ENCODE measurements at places on chromosomes 7 and 10.

DNA sequence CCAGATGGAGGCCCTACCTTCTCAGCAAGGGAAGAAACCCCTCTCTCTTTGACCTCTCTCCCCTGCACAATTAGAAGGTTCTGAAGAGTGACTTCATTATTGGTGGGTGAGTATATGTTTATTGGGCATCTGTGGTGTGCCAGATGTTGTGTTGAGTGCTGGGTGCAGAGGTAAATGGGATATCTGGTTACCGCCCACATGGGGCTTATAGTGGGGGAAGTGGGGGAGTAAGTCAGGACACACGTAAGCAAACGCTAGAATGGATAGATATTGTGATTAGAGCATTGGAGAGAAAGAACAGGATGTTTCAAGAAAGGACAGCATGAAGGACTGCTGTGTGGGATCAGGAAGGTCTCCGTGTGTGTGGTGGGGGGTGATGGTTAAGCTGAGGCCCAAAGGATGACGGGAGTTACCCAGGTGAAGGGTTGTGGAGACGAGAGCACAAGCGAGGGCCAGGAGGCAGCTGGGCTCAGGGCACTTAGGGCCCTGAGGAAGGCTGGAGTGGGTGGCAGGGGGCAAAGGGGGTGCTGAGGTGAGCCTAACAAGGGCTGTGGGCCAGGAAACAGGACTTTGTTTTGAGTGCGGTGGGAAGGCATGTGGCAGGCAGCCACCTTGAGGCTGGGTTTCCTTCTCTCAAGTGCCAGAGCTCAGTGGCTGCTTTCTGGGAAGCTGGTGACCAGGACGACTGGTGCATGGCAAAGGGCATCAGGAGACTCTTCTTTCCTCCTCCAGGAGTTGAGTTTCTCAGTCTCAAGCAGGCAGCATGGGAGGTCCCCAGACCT, 299.9 kb downstream of the RPS24 start:
- DNase-seq = no peak

DNA sequence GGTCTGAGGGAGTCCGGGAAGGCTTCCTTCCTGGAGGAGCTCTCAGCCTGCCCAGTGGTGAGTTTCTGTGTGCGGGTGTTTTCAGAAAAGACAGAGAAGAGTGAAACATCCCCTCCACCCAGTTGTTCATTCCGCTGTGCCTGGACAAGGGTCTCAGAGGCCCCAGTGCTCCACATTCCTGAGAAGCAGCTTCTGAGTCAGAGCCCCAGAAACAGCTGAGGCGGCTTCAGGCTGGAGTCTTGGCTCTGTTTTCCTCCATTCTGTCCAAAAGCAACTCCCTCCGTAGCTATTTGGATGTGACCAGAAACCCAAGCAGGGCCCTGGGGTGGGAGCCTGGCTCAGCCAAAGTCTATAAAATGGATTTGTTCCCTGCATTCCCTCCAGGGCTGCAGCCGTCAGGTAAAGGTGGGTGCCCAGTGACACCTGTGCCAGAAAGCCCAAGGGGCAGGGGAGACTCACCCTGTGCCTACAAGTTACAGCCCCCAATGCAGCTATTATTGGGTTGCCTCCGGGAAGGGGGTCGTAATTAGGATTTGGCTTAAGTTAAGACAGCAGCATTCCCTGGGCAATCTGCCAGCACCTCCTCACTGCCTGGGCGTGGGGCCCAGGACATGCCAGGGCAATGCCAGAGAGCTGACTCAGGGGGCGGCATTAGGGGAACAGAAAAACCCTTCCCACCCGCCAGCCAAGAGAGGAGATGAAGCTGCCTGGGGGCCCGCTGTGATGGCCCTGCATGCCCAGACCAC, 13.1 kb upstream of the CAMK2G start:
- no peak for DNase-seq

GRCh38 chr10:78617115-78617514, 451.7 kb upstream of the ZMIZ1 start:
- DNase-seq = no peak

DNA sequence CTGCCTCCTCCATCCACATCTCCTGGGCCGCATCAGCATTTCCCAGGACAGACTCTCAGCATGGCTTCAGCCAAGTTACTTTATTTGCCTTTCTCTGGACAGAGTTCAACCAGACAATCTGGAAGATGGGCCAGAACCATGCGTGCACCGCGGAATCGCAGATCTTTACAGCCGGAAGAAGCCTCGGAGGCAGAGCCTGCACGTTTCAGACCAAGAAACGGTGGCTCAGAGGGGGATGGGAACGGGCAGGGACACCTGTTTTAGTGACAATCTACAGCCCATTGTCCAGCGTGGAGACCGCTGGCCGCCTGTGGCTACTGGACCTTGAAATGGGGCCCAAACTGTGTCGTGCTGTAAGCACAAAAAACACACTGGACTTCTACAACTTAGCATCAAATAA, 3.5 kb downstream of the VIPR2 start:
- no peak for DNase-seq

DNA sequence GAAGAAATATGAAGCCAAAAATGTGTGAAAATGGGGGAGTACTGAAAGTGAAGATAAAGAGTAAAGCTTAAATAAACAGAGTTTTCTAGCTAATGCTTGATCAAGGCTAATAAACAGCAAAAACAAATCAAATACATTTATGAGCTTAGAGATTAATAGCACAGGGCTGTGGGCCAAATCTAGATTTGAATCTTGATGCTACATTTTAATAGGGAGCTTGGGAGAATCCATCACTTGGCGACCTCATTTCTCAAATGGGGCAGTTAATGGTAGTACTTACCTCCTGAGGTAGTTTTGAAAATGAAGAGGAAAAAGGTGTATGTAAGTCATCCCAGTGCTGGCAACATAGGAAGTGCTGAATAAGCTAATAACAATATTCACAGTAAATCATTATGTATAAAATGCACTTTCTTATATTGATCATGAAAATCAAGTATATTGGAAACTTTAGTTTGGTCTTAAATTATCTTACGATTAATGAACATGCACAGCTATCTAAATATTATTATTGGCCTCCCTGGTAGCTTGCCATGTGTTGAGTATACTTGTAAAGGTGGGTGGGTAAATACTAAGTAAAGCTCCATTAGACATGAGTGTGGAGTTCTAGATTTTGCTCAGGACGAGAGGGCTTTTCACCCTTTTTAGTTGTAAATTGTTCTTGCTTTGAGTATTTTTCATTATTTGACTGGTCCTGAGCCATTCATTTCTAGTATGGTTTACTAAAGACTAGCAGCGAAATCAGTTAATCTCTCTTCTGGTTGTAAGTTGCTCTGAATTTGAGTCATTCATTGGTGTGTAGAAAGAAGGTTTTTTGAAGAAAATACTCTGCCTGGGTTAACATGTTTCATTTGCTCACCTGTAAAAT, 5.1 kb downstream of the BICC1 start:
- no peak for DNase-seq

DNA sequence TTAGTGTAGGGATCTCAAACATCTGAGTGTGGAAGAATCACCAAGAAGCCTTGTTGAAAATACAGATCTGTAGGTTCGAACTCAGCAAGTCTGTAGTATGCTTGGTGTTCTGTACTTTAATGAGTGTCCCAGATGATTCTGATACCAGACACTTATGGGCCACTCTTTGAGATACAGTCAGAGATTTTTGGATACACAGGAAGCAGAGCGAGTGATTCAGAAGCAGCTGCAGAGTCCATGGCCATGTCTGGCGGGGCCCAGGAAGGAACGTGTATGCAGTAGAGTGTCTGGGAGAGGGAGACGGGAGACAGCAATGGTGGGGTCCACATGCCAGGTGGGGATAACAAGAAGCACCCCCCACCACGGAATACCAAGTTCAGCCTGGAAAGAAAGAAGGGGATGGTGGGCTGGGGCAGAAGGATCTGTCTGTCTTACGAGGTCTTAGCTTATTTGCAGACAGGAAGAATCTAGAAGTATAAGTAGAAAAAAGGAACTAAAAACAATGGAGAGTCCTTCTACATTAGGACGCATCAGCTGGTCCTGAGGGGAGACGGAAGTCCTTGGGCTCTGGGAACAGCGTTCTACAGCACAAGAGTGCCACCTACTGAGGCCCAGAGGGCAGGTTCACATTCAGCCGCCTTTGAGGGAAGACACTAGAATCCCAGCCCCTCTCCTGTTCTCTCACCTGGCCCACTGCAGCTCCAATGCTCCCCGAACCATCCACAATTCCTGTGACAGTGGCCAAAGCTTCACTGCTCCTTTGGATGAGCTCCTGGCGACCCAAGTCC, 55.4 kb downstream of the SLC37A3 start:
- DNase-seq = no peak

DNA sequence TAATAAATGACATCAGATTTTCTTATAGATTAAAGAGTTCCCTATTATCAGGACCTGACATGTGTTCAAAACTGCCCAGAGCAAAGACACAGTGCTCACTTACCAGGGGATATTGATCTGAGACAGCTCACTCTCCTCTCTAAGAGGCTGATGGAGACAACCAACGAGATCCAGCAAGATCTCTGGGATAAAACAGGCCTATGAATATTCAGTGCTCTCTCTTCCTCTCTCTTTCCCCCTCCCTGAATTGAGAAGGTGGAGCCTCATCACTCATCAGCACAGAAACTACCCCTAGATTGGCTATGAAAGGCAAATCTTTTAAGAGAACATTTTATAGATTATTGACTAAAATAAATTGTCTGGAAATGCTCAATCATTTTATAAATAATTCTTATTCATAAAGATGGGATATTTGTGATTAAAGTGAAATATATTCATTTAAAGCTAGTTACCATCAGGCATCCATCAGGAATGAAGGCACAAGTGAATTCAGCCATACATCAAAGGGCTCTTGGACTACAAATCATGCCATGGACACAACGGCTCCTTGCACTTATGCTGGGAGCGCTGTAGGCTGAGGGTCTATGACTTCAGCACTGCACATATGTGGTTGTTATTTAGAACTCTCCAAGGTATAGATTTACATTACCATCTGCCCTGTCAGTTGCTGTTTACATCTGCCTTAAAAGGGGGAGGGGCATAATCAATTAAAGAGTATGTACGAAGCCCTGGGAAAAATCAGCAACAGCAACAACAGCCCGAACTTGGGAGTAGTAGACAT, 3.4 kb upstream of the PPP1R17 start:
- DNase-seq = no peak

DNA sequence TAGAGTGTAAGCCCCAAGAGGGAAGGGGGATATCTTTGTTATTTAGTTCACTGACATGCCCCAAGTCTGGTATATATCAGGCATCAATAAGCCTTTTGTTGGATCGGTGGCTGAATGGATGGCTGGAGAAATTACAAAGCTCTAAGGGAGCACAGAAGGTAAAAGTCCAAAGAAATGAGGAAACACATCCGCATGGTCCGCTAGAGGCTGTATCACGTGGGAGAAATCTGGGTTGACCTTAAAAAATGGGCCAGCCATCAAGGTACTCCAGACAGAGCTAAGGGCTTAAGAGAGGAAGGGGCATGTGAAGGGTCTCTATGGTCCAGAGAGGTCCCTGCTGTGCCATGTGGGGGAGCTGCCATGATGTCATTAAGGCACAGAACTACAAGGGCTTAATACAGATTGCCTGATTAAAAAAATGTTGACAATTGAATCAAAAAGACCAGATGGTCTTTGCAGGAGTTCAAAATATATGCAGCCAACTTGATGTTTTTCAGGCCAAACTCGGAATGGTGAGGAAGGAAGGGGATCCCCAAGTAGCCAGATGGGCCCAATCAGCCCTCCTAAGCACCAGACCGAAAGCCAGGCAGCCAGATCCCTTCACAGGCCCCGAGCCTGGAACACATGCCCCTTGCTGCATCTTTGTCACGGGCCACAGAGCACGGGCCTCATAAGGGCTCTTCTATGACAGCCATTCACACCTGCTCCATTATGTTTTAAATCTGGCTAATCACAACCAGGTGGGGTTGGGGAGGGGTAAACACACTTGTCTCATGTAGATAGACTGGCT, 31.9 kb downstream of the SCRN1 start:
- no peak for DNase-seq

DNA sequence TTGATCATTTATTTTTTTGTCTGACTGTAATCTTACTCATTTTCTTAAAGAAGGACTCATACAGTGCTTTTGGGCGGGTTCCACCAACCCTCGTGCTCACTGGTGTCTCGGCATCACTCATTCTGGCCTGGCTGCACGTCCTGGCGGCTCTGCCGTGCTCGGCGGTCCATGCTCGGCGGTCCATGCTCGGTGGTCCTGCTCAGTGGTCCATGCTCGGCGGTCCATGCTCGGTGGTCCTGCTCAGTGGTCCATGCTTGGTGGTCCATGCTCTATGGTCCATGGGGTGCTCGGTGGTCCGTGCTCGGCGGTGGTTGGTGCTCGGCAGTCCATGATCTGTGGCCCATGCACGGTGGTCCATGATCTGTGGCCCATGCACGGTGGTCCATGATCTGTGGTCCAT, 72.5 kb downstream of the WDR37 start:
- DNase-seq = no peak

DNA sequence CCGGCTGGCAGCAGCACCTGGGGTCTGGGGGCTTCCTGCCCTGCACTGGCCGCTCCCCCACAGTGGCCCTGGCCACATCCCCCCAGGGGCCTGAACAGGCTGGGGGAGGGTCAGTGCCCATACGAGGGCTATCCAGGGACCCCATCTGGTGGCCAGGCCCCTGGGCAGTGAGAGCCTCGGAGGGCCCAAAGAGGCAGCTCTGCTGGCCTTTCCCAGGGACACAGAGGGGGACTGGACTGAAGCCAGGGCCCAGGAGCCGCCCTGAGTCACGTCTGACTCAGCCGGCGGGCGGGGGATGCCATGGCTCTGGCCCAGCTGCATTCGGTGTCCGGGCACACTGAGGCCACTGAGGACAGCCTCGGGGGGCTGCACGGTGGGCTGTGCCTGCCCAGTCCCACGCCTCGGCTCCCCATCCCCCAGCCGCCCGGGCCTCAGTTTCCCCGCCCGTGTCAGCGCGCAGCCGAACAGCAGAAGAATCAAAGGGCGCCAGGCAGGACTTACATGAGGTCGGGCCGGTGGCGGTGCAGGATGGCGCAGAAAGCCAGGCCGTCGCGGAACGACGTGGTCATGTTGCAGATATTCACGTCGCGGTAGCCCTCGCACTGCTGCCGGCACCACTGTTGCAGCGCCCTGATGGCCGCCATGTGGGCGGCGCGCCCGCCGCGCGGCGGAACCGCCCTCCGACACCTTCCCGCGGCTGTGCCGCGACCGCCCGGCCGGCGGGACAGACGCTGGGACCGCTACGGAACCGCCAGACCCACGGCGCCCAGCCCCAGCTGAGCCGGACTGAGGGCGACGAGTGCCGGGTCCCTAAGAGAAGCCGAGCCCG, at the start of gene MICALL2:
Gene MICALL2, minus strand, starts transcription at position 788 of the 829 bp plus-strand sequence. Its CDS starts 144 bp downstream, at position 644.
- DNase-seq = no peak

DNA sequence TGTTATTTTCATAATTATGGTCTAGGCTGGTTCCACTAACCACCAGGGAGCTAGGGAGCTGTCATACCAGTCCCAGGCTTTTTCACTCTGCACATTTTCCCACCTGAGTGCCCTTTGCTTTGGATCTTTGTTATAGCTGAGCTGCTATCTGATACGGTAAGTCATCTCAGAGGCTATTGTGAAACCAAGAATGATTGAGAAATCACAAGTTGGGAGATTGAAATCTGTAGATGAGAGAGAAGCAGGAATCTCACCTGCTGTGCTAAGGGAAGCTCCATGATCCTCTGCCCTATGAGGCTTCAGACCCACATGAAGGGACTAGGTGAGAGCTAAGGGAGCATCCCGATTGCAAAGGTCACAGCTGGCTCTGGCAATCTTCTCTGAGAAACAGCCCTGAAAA, 307.8 kb downstream of the REEP3 start:
- no peak for DNase-seq
